ENCODE measurements at places on chromosomes 2 and 18.

DNA sequence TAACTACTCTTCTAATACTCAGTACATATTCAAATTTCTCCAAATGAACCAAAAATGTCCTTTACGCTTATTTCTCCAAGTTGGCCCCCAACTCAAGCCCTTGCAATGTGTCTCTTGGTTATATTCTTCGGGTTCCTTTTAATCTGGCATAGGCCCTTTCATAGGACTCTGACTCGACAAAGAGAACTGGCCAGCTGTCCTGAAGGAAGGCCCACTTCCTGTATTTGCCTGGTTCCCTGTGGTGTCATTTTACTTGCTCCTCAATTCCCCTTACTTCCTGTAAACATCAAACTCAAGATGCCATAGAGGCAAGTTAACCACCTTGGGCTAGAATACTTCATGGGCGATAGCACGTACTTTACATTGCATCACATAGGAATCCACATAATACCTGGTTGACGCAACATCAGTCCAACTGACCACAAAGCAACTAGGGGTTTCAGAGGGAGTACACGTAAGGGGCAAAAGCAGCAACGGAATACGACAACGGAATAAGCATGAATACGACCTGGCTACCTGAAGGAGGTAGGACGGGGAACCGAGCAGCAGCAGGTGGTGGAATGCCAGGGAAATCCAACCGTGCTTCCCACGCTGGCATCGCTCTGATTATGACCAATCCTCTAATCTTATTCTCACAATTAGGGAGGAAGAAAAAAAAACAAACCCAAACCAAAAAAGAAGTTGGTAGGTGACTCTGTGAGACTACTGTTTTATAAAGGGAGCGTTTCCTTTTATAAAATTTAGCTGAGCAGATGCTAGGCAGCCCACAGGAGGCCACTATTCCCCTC lies 823 bp upstream of the GORASP2 start:
- no peak for DNase-seq

DNA sequence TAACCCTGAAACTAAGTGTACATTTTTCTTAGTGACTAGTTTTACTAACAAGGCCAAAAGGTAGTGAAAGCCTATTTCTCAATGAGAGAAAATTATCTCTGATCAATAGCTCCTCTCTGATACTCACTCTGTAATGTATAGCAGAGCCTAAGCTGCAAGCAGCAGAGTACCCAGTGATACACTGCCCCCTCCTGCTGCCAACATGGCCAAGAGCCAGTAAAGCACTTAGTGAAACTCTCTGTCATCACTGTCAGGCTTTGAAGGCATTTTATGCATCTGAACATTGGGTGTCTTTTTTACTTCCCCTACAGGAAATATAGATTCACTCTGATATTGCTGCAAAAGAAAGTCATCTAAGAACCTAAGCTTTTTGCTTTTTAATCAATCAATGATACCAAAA lies 784.1 kb upstream of the CDH7 start:
- DNase-seq: no peak

DNA sequence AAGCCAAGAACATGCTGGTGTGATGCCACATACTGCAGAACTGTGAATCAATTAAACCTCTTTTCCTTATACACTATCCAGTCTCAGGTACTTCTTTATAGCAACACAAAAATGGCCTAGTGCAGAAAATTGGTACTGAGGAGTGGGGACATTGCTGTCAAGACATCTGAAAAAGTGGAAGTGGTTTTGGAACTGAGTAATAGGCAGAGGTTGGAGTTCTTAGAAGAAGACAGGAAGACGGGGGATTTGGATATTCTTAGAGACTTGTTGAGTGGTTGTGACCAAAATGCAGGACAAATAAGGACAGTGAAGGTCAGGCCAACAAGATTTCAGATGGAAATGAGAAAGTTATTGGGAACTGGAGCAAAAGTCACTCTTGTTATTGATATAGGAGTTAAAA lies 31.3 kb upstream of the CDH2 start:
- no peak for DNase-seq

DNA sequence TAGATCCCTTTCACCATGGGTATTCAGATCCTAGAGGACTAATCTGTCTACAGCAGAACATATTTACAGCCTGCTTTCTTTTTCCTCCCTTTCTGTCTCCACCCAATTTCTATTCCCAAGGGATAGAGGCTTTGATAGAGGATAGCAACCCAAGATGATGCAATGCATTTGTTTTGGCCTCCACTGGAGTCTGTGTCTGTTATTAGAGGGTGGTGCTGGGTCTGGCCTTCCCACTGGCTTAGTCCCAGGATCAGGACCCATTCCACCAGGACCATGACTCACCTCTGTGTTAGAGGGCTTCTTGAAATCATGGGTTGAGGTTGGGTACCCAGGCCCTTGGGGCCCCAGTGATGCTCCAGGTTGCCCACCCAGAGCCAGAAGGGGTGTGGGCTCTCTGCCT lies 239.7 kb upstream of the TNP1 start:
- DNase-seq: no peak

DNA sequence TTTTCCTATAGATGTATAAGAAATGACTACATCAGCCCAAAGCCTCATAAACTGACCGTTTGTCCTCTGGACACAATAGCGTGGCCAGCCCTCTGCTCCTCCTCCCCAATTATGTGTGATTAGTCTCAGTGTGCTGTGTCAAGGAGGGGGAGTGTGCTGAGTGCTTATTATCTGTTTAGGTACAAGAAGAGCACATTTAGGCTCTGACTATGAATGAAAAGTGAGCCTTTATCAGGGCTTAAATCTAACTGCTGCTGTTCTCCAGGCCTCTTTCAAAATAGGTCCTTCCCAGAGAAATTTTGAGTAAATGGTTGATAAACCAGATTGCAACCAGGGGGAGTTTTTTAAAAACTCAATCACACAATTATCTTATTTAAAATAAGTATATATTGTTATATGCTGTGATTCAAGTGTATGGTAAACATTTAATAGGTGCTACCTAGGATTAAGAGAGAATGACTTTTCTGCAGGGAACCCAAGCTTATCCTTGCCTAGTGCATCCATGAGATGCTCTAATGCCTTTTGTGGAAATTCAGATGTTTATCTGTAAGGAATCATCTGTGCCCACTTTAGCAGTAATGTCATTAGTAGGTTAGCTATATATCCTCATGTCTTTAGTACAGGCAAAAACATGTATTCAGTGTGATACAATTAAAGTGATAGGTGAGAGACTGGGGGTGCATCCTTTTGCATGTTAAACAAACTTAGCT lies 168.7 kb upstream of the SIX3 start:
- no peak for DNase-seq

GRCh38 chr18:23243178-23243577 lies 107.9 kb downstream of the CABLES1 start:
- DNase-seq: no peak

GRCh38 chr2:178747767-178748166 lies 59.5 kb downstream of the TTN start:
- no peak for DNase-seq

DNA sequence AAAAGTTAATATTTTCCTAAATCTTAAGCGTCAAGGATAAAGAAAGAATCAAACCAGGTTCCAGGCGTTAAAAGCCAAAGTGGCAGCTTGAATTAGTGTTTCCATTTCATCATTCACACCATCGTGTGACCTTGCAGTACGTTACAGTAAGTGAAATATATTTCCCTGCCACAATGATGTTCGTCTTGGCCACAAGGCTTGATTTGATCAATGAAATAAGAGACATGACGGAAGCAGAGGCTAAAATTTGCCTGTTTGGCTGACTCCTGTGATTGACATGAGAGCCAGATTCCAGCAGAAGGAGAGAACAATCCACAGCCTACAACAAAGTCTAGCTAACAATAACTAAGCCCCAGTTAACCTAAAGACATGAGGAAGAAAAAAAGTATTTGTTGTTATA lies 62.0 kb downstream of the ASXL2 start:
- DNase-seq: no peak

- no peak for DNase-seq
Measured at GRCh38 chr18:21747764-21748693, 7.4 kb downstream of the MIB1 start.

GRCh38 chr2:99554871-99555270 lies 65.1 kb upstream of the REV1 start:
- no peak for DNase-seq

GRCh38 chr2:127024769-127025358 lies 82.1 kb downstream of the BIN1 start:
- DNase-seq: no peak

- DNase-seq: no peak
Measured at GRCh38 chr2:239929504-239929903, 95.6 kb downstream of the NDUFA10 start.

- DNase-seq: no peak
Measured at GRCh38 chr2:73070643-73071359, 711 bp downstream of the SFXN5 start.

- no peak for DNase-seq
Measured at GRCh38 chr18:7452331-7452730, 114.8 kb upstream of the PTPRM start.

DNA sequence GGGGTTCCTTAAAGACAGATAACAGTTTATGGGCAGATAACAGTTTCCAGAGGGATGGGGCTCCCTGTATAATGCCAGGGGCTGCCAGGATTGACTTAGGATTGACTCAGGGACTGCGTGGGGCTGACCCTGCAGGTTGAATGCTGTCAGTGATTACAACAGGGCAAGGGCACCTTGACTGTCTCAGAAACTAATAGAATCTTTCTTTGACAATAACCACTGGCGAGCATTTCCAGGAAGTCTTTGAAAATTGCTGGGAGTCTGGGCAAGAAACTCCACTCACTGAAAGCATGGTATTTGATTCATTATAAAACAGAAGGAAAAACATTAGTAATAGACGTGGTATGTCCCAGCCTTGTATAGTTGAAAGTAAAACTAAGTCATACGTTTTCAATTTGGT lies 101.0 kb downstream of the GPD2 start:
- no peak for DNase-seq

- no peak for DNase-seq
Measured at GRCh38 chr2:125839945-125840344, 816.0 kb upstream of the GYPC start.

DNA sequence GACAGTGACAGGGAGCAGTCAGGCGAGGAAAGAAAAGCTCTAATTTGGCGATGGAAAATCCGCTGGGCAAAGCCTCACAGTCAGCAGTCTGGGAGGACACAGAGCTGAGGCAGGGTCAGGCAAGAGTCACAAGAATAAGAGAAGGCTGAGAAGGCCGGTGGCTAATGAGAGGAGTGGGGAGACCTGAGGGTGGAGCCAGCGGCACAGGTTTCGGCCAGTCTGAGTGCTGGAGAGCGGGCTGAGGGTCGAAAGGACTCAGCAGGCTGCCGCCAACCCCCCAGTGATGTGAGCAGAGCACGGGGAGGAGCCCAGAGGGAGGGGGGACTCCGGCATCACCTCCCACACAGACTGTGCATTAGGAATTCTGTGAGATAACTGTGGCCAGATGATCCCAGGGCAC lies 500.6 kb upstream of the MYT1L start:
- DNase-seq: no peak

- DNase-seq: no peak
Measured at GRCh38 chr18:25099895-25100294, 252.1 kb downstream of the ZNF521 start.

DNA sequence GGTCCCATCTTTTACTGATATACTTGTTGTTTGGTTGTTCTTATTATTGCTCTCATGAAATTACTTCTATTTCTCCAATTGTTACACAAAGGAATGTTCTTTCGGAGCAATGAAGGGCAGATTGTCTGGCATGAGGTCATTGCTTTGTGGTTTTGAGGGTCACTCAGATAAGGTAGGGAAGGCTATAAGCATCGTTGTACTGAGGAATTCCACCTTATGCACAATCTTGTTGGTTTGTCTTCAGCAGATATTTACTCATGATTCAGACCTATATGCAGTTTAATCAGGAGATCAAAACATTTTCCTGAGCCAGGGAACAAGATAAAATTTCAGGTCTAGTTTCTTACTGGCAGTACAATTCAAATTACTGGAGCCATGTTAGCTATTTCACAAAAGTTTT lies 163.0 kb upstream of the SPHKAP start:
- no peak for DNase-seq

DNA sequence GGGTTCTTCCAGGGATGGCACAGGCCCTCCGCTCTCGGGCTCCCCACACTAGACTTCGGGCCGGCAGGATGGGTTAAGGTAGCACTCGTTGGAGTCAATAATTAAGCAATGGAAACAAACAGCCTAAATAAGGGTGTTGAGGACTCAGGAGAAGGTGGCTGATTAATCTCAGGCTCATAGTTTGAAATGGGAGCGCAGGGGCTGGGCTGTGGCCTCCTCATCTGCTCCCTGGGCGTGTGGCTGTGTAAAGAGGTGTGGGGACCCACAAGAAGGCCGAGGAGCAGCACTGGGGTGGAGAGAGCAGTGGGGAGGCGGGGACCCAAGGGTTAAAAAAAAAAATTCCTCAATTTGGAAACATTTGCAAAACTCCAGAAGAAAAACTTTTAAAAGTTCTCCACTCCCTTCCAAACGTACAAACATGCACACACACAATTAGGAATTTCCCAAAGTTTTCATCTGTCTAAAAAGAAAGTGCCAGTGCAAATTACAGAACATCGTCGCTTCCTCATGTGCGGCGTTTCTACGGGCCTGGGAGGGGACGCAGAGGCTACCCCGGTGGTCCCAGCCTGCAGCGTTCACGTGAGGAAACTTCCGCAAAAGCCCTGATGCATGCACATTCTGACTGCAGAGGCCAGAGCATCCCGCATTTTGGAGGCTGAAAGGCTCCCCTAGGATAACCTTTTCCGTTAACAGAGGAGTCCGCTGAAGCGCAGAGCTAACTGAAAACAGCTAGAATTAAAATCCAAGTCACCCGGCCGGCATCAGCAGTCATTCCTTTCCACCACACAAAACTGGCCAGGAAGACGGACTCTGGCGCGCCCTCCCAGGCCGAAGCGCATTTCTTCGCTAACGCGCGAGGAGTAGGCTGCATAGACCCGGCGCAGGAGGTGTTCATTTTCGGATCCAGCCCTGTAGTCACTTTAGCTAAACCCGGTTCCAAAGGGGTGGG lies 1.0 kb upstream of the TUBB6 start:
- DNase-seq: no peak

DNA sequence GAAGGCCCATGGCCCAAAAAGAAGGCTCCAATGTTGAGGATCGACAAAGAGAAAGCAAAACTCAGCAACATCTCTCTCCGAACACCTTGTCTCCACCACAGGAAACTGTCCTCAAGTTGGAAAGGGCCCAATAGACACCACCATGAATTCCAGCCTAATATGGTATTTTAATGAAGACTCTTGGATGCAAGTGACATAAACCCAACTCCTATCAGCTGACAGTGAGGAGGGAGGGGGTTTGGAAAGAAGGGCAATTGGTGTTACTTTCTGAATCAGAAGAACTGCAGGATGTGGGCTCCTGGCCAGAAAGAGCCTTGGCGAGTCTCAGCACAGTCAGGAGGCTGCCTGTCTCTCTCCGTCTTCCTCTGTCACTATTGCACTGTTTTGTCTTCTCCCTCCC lies 40.3 kb upstream of the SIGLEC15 start:
- DNase-seq: no peak

- no peak for DNase-seq
Measured at GRCh38 chr2:60500861-60501260, 52.6 kb downstream of the BCL11A start.

GRCh38 chr2:30679426-30680088 lies 127.7 kb downstream of the CAPN13 start:
- no peak for DNase-seq

- DNase-seq: no peak
Measured at GRCh38 chr2:144115739-144116291, 404.1 kb downstream of the ZEB2 start.

Data from activated CD8-positive, alpha-beta memory T cell treated with anti-CD3 and anti-CD28 coated beads for 1 hour (primary cell).